Fibroblast of the aortic adventitia (primary cell): ENCODE measurements at places on chromosomes 3 and 15. TPM values are rescaled to one million over a fixed set of nuclear protein-coding genes. Genes with fewer than 3 reads are reported as not detected.

ATP13A5 gene
- not detected in 2 replicates for total RNA-seq

CLDN18 gene
- total RNA-seq: not detected in 2 replicates

OCA2 gene
- total RNA-seq: not detected in 2 replicates

C3orf49 gene
- not detected in 2 replicates for total RNA-seq

ACTR8 gene
- total RNA-seq: 19.2 and 29.5 TPM in 2 replicates

IQCF5 gene
- total RNA-seq: not detected in 2 replicates

ZNF660 gene
- total RNA-seq: 2.0 and 6.9 TPM in 2 replicates

ACSBG1 gene
- total RNA-seq: under 0.01 TPM in 1 of 2 replicates, not detected in the other

PCOLCE2 gene
- 31.6 and 98.4 TPM in 2 replicates for total RNA-seq

CIDEC gene
- total RNA-seq: not detected in 2 replicates

GATM gene
- 0.18 and 0.57 TPM in 2 replicates for total RNA-seq
